ENCODE measurements at places on chromosomes 3 and 15.
A peak's percentile ranks its signal among the peaks of the same experiment; 100 is the strongest.

DNA sequence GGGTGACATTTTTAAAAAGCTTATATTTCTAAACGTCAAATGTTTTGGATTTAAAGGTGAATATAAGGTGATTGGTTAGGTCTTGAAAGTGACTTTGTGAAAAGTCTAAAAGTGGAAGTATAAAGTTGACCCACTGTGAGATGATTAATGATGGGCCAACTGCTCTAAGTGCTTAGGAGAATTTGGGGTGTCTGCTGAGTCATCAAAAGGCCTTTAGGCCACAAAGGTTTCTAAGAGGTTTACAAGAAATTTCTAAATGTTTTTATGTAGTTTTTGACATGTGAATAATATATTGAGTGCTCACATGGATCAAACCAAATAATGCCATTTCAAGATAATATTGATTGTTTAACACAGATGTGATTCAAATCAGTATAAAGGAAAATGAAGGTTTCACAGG, 39.2 kb upstream of the SLC2A2 start:
- DNase-seq, result no peak

GRCh38 chr3:101556064-101556463, 5.6 kb upstream of the TRMT10C start:
- no peak for DNase-seq

GRCh38 chr15:98324341-98324970, 323.9 kb upstream of the IGF1R start:
- no peak for DNase-seq

GRCh38 chr3:64863226-64864212, 175.7 kb upstream of the ADAMTS9 start:
- no peak for DNase-seq

DNA sequence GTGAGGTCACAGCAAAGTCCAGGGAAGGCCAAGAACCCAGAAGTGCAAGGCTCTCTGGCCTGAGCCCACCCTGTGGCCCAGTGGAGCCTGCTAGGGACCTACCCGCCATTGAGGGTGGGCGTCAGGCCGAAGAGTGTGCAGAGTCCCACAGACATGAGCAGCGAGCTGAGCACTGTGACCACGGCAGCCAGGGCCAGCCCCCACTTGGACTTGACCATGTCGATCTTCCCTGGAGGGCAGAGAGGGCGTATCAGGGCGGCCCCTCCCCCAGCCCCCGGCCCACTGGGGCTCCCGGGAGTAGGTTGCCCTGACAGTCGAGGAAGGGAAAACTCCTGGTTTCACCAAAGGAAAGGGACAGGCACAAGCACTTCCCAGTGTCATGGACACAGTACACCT, 44.6 kb downstream of the PTPN23 start:
- no peak for DNase-seq

- no peak for DNase-seq
These were observed 9.7 kb downstream of the SCAMP2 start for GRCh38 chr15:74863239-74864056.

- DNase-seq, result peak; percentile 28
These were observed at the start of gene NXPE3 for GRCh38 chr3:101779047-101779821. Gene NXPE3 (plus strand): TSS chr3:101779211. CDS start chr3:101785597, 6,386 bp downstream.

DNA sequence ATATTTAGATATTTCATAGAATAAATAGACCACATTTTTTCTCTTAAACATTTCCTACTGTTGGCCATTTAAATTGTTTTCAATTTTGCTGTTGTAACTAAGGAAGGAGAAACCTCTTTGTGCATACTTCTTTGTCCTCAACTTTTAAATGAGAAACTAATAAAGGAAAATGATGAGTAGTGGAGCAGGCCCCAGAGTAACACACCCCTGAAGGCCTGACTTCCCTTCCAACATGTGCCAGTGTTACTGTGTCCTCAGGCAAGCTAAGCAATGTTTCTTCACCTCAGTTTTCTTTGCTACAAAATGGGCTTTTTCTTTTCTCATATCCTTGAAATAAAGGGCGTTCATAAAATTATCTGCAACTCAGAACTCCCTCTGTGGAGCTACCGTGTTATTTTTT, 53.7 kb downstream of the RPL22L1 start:
- no peak for DNase-seq

DNA sequence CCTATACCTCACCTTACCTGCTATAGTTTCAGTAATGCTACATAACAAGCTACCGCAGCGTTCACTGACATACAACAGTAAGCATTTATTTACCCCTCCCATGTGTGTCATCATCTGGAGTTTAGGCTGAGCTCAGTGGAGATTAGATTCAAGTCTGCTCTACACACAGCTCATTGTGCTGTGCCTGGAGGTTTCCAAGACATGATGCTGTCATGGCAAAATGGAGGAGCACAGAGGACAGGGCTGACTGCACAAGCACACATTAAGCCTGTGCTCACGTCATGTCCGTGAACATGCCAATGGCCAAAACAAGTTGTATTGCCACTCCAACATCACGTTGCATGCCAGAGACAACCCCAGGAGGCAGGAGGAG, 333.8 kb upstream of the TRIM42 start:
- no peak for DNase-seq

GRCh38 chr3:127177226-127177625, 15.7 kb upstream of the PRR23E start:
- no peak for DNase-seq

- no peak for DNase-seq
These were observed 29.9 kb upstream of the MRPL3 start for GRCh38 chr3:131532645-131533044.

- no peak for DNase-seq
These were observed 120.8 kb downstream of the ARPP21 start for GRCh38 chr3:35760146-35760545.

DNA sequence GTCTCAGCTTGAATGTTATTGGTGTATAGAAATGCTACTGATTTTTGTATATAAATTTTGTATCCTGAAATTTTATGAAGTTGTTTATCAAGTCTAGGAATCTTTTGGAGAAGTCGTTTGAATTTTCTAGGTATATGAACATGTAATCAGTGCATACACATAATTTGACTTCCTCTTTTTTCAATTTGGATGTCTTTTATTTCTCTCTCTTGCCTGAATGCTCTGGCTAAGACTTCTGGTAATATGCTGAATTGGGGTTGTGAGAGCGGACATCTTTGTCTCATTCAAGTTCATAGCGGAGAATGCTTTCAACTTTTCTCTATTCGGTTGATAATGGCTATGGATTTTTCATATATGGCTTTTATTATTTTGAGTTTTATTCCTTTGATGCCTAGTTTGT, 100.9 kb upstream of the MCTP2 start:
- no peak for DNase-seq

DNA sequence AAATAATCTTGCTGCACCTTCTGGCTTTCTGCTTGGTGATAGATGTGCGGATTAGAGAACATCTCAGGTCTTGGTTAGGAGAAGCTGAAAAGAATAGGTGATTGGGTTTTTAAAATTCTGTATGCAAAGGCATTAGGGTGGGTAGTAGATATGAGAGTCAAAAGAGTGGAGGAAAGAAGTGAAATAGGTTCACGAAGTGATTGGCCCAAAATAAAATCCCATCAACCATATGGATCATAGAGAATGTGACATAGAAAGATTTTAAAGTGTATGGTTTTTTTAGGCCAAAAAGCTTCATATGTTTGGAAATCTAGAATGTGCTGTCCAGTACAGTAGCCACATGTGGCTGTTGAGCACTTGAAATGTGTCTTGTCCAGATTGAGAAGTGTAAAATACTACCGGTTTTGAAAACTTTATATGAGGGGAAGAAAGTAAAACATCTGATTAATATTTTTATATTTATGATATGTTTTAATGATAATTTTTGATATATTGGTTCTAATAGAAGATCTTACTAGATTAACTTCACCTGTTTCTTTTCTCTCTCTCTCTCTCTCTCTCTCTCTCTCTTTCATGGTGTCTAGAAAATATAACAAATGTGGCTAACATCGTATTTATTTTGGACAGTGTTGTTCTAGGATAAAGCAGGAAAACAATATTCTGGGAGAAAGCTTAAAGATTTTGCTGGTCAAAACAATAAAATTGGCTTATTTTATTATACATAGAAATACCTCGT, 2.9 kb downstream of the MBNL1 start:
- no peak for DNase-seq

DNA sequence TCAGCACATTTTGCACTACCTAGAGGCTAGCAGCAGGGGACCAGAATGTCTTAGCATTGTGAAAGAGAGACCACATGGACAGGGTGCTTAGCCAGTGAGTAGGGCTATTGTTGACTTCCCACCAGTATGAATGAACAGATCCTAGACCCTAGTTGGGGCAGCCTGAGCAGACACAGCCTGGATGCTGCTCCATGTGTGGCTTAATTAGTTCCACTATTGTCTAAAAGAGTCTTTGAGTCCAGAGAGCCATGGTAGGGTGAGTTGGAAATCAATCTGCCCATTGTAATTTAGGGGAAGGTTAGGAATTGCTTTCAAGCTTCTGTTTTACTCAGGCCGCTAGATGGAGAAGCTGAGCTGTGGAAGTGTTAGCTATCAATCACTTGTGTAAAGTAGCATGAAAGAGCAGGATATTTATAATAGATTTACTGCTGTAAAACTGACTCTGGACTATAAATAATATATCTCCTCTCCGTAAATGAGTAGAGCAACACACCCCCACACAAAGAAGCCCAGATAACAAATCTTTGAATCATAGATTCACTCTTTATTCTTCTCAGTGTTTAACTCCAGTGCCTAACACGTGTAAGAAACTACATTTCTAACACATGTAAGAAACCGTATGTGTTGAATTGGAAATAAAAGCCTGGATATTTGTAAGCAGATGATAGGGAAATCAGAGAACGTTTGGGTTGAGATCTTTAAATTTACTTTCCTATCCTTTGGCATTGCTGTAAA, 4.1 kb upstream of the GCSAM start:
- no peak for DNase-seq

DNA sequence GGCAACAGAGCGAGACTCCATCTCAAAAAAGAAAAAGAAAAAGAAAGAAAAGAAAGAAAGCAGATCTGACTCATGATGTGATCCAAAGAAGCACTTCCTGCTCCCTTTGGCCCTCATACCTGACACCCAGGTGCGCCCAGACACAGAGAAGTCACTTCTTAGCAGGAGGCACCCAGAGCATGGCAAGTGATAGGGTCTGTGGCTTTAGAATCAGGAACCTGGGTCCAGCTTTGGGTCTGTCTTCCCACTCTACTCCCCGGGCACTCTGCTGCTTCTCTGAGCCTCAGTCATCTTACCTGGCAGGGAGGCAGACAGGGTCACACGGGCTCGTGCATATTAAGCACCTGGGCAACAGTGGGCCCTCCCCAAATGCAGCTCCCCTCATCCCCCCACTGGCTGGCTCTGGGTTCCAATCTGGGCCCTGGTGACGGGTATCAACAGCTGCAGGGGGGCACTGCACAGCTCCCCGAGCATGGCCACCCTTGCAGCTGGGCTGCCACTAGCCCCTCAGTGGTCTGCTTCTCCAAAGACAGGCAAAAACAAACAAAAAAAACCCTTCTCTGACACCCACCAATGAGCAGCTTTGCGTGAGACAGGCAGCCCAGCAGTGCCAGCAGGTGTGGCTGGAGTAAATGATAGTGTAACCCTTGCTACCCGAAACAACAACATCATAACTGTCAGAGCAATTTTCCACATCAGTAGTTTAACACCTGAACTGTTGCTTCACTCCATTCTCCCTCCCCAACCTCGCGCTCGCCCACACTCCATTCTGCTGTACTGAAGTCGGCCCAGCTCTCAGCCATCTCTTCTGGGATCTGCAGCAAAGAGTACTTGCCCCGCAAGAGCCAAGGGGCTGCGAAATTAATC, 99.8 kb downstream of the MEGF11 start:
- no peak for DNase-seq

DNA sequence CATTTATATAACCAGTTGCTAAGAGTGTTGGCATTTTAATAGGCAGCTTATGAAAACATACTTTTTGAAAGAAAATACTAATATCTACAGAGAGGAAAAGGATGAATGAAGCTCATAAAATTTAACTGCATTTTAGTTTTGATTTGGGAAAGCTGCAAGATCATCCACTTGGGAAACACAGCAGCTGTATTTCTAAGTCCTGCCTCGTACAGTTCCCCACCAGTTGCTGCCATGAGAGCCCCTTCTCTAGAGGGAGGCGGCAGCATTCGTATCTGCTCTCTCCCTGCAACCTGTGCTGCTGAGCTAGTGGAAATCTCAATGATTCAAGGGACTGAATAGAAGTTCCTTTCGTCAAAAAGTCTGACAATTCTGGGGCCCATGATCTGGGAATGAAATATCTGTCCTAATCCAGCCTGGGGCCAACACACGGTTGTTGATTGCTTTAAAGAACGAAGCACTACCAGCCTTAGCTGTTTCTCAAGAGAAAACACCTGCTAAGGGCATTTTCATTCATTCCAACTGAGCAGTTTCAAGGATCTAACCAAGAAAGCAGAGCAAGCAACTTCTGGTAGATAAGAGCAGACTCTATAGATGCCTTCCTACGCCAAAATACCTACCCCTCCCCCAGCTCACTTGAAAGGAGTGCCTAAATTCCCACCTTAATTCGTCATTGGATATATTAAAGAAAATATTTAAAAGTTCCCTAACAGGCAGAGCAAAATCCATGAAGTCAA, 223.7 kb downstream of the MAGI1 start:
- no peak for DNase-seq

DNA sequence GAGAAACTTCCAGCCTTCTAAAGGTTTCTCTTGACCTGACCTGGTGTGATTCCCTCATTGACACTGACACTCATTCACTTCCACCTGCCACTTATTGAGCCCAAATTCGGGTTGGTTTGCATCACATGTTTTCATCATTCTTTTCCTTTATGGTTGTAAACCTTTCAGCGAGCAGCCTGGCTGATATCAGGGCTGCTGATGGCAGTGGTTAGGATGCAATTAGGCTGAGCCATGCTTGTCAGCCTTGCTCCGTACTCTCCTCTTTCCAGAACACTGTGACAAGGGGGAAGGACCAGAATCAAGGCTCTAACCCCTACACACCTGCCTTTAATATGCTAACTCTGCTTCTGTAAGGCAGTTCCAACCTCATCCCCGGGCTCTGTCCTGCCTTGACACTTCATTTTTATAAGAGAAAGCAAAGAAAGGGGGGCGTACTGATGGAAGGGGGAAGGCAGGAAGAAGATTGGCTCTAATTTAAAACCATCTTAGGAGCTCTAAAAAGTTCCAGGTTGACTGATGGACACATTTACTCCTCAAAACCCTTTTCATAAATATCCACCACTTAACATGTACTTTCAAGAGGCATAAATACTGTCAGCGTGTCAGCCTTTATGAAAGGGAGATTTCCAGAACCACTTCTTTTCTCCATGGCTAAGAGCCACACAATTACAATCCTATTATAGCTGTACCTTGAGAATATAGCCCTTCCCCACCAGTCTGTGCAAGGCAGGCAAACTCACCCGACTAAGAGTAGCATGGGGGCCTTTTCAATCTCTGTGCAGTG, 5.7 kb downstream of the NMNAT3 start:
- no peak for DNase-seq

- no peak for DNase-seq
These were observed 1100.4 kb downstream of the ROBO2 start for GRCh38 chr3:78140274-78140673.

- DNase-seq, result no peak
These were observed at the start of gene GJD2 for GRCh38 chr15:34754674-34755418. Gene GJD2 (minus strand): TSS chr15:34754998. CDS start chr15:34754488, 510 bp downstream.

- no peak for DNase-seq
These were observed 87.3 kb downstream of the PGPEP1L start for GRCh38 chr15:98920091-98920880.

GRCh38 chr15:32959077-32959476, 235.4 kb downstream of the FMN1 start:
- no peak for DNase-seq

GRCh38 chr3:19149368-19149767, 1.1 kb downstream of the KCNH8 start:
- DNase-seq, result no peak

- no peak for DNase-seq
These were observed 21.4 kb upstream of the CSPG4 start for GRCh38 chr15:75733761-75734651.

Data from skeletal muscle cell (primary cell).